ENCODE measurements at places on chromosomes 7 and 10. TPM values are rescaled to one million over a fixed set of nuclear protein-coding genes. Genes with fewer than 3 reads are reported as not detected.

RAMP3 gene
- not detected for total RNA-seq

TES gene
- 220 TPM for total RNA-seq

BTBD16 gene
- total RNA-seq = not detected

SPDYE9 gene
- not detected for total RNA-seq

TRIM50 gene
- total RNA-seq = not detected

GDF2 gene
- not detected for total RNA-seq

CYP3A4 gene
- total RNA-seq = not detected

- H3K4me1 ChIP-seq = no peaks in the 10 kb centered on the region
- no peaks in the 10 kb centered on the region for H3K27me3 ChIP-seq
- no peak for DNase-seq
- H3K4me3 ChIP-seq = no peak overlapping the region
Measured at GRCh38 chr7:147658392-147658967, 932.1 kb upstream of the C7orf33 start.

- no peaks in the 10 kb centered on the region for H3K27me3 ChIP-seq
- no peak overlapping the region for H3K27ac ChIP-seq
- DNase-seq = no peak
- no peak overlapping the region for H3K4me3 ChIP-seq
Measured at GRCh38 chr10:5830629-5831445, 17.6 kb upstream of the GDI2 start.

DNA sequence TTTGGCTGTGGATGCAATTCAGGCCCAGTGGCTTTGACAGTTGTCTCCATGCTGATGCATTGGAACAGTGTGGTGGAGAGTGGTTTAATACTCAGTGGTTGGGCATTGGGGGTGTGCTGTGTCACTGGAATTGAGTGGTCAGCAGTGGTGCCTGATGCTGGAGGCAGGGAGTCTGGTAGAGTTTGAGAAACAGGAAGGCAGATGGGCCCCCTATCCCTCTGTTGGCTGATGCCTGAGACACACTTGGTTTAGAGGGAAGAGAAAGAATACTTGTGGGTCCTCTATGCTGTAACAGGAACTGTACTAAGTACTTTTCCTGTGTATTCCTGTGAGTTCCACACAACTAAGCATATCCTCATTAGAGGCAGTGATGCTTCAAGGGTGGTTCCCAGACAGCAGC, 55.4 kb downstream of the EEPD1 start:
- no peaks in the 10 kb centered on the region for H3K36me3 ChIP-seq
- peaks cover 14% of the 10 kb centered on the region for H3K4me1 ChIP-seq
- DNase-seq = no peak

- no peak for DNase-seq
- H3K36me3 ChIP-seq = no peaks in the 10 kb centered on the region
- H3K4me1 ChIP-seq = no peaks in the 10 kb centered on the region
Measured at GRCh38 chr7:117674617-117675016, 194.8 kb downstream of the CFTR start.

DNA sequence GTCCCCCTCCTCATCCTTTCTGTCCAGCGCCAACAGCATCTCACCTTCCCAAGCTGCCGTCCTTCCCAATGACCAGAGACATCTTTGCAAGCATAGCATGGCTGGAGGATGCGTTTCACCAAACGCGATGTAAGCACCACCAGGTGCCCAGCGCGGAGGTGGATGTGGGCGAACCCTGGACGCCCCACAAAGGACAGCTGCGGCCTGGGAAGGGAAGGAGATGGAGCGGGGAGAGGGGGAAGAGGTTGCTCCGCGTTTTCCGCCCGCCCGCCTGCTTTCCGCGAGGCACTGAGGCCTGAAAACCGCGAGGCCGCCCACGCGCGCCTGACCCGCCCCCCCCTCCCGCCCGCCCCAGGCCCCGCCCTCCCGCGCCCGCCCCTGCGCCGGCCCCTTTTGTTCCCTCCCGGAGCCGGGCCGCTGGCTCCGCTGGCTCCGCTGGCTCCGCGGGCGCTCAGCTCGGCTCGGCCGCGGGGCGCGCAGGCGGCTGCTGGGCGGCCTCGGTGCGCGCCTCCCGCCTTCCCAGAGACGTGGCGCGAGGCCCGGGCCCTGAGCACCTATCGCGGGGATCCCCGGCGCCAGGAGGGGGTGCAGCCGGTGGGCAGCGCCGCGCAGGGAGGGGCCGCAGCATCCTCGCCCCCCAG, at the start of gene CLIP2:
Gene CLIP2, plus strand, starts transcription at position 390 of the 641 bp plus-strand sequence. CDS start 28,140 bp downstream, outside the sequence.
- DNase-seq = peak; percentile 86
- H3K27me3 ChIP-seq = no peaks in the 10 kb centered on the region
- H3K36me3 ChIP-seq = no peaks in the 10 kb centered on the region
- H3K4me3 ChIP-seq = peak within 1 kb of the TSS; percentile 32
- peaks cover 51% of the 10 kb centered on the region for H3K4me1 ChIP-seq

- no peak for DNase-seq
- H3K36me3 ChIP-seq = no peaks in the 10 kb centered on the region
- H3K4me1 ChIP-seq = no peaks in the 10 kb centered on the region
- no peaks in the 10 kb centered on the region for H3K27me3 ChIP-seq
- H3K4me3 ChIP-seq = no peak overlapping the region
Measured at GRCh38 chr10:84294766-84295447, 33.5 kb upstream of the CCSER2 start.

DNA sequence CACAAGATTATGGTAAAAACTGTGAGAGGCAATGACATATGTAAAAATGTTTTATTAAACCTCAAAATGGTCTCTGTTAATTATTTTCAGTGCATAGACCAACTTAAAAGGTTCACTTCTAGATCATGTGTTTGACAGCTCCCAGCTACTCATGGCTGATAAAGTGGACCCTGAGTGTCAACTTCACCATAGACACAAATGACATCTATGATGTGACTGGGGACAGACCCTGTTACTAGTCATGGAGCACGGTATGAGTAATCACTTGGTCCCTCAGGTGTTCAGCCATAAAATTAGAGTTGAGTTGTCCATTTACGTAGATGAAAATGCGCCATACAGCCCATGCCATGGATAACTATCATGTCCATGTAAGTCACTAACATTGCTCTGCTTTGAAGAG, 199.8 kb downstream of the ZNF365 start:
- DNase-seq = no peak
- no peaks in the 10 kb centered on the region for H3K4me1 ChIP-seq
- H3K27ac ChIP-seq = no peak overlapping the region
- H3K4me3 ChIP-seq = no peak overlapping the region
- H3K36me3 ChIP-seq = no peaks in the 10 kb centered on the region

DNA sequence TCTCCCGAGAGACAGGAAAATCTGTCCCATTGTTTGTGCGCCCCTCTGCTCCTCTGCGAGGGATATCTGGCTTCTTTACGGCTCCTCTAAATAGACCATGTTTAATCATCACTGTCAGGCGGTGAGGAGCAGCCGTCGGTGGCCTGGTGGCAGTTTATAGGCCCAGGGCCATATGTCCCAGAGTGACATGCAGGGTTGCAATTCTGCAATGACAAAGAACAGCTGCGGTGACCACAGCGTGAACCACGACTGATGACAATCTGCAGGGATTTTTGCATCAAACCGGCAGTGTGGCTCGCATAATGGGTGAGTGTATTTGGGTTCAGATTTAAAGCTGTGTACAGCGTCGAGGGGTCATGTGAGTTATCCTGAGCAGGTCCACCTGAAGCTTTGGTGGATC, 41.5 kb downstream of the GATA3 start:
- no peaks in the 10 kb centered on the region for H3K27me3 ChIP-seq
- no peak overlapping the region for H3K27ac ChIP-seq
- H3K4me1 ChIP-seq = peaks cover 13% of the 10 kb centered on the region
- DNase-seq = peak; percentile 20
- H3K36me3 ChIP-seq = no peaks in the 10 kb centered on the region

DNA sequence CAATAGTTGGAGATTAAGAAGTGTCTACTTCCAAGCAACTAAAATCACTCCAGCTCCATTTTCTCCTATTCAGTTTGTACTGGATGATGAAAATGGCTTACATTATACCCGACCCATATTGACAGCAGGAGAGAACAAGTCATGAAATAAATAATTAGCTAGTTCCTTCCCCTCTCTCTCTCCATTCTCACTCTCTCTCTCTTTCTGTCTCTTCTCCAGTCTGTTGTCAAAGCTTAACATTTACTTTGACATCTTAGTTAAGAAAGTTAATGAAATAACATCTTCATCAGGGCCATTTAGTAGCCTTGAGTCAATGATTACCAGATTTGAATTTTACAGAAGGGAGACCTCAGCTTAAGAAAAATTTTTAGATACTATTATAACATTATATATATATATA, 138.5 kb downstream of the ARID5B start:
- DNase-seq = no peak
- no peaks in the 10 kb centered on the region for H3K27me3 ChIP-seq
- H3K36me3 ChIP-seq = no peaks in the 10 kb centered on the region
- H3K4me1 ChIP-seq = peaks cover 4% of the 10 kb centered on the region
- no peak overlapping the region for H3K4me3 ChIP-seq

DNA sequence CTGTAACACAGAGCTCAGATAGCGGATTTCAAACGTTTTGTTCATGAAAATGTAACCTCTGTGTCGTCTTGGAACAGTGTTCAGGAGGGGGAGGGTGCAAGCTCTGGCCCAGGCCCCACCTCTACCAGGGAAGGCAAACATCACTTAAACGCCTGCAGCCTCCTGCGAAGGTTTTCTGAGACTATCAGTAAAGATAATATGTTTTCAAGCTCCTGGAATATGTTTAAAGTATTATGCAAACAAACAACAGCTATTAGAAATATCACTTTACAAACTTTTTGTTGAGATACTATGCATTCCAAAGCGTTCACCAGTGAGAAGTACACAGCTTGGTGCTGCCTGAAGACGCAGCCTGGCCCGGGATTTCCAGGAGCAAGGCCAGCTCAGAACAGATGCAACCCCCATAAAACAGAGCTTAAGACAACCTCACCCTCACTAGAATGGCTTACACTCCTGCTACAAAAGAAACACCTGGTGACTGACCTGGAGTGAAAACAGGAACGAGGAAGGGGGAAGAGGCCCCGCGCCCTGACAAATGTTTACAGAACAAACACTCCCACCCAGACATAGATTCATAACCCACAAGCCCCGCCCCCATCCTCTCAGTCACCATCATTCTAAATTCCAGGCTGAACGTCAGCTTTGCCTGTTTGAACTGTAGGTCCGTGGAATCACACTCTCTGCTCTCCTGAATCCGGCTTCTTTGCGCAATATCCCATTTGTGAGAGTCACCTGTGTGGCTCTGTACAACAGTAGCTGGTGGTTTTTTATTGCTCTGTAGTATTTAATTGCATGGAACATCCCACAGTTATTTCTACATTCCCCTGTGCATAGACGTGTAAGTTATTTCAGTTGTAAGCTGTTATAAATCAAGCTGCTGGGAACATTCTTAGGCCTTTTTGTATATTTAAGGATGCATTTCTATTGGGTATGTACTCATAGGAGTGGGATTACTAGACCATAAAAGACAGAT, 155.0 kb downstream of the PTPRN2 start:
- no peak overlapping the region for H3K27ac ChIP-seq
- H3K4me3 ChIP-seq = no peak overlapping the region
- no peaks in the 10 kb centered on the region for H3K4me1 ChIP-seq
- no peaks in the 10 kb centered on the region for H3K27me3 ChIP-seq
- H3K36me3 ChIP-seq = no peaks in the 10 kb centered on the region

GRCh38 chr7:17207220-17207619, 91.2 kb upstream of the AHR start:
- H3K36me3 ChIP-seq = no peaks in the 10 kb centered on the region
- H3K27me3 ChIP-seq = no peaks in the 10 kb centered on the region
- no peak overlapping the region for H3K27ac ChIP-seq

DNA sequence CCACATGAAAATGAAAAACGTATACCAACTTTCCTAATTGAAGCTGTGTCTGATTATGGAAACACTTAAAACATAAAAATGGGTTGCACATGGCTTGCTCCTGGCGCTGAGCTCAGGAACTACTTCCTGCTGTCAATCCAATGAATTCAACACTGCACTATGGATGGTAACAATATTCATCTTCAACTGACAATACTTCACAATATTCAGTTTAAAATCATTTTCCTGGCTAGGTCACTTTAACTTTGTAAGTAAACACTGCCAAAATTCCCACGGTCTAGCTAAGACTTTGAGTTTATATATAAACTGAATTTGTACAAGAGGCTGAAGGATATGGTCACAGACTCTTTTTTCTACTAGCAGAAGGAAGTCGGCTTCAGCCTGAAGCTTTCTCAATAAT, 556.9 kb downstream of the TNS3 start:
- H3K36me3 ChIP-seq = no peaks in the 10 kb centered on the region
- H3K4me1 ChIP-seq = no peaks in the 10 kb centered on the region
- H3K4me3 ChIP-seq = no peak overlapping the region
- H3K27ac ChIP-seq = no peak overlapping the region
